ENCODE measurements at places on chromosomes 2 and 18. TPM values are rescaled to one million over a fixed set of nuclear protein-coding genes. Genes with fewer than 3 reads are reported as not detected.

EPB41L5 gene
- 7.8 TPM for total RNA-seq

GDF7 gene
- not detected for total RNA-seq

INHBB gene
- not detected for total RNA-seq

TXNDC2 gene
- not detected for total RNA-seq

- no peaks in the 10 kb centered on the region for H3K27me3 ChIP-seq
- no peak overlapping the region for H3K4me3 ChIP-seq
- H3K36me3 ChIP-seq, result no peaks in the 10 kb centered on the region
- no peak for DNase-seq
Observed at GRCh38 chr2:152647552-152647951, 69.7 kb downstream of the PRPF40A start.

GRCh38 chr2:160125828-160126227, 63.4 kb upstream of the PLA2R1 start:
- H3K27me3 ChIP-seq, result no peaks in the 10 kb centered on the region
- no peak overlapping the region for H3K4me3 ChIP-seq
- DNase-seq, result no peak
- H3K4me1 ChIP-seq, result no peaks in the 10 kb centered on the region
- H3K27ac ChIP-seq, result no peak overlapping the region

Data from naive thymus-derived CD4-positive, alpha-beta T cell (primary cell).